ENCODE measurements at places on chromosomes 1 and 21.
A peak's percentile ranks its signal among the peaks of the same experiment; 100 is the strongest.

DNA sequence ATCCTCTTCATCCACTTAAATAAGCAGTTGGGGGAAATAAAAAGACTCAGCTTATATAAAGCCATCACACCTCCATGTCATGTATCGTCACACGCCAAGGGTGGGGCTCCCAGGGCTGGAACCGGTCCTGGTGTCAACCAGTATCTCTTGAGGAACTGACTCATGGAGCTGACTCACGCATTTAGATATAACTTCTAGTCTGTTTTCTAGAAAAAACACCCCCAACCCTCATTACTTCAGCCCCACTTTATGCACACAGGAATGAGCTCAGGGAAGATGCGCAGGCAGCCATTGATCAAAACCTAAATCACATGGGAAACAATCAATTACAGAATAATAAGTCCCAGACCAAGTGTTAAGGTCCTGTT lies 6.9 kb upstream of the IL22RA1 start:
- H3K4me1 ChIP-seq: no peaks in the 10 kb centered on the region
- H3K4me3 ChIP-seq: no peak overlapping the region
- H3K36me3 ChIP-seq: no peaks in the 10 kb centered on the region
- DNase-seq: no peak

DNA sequence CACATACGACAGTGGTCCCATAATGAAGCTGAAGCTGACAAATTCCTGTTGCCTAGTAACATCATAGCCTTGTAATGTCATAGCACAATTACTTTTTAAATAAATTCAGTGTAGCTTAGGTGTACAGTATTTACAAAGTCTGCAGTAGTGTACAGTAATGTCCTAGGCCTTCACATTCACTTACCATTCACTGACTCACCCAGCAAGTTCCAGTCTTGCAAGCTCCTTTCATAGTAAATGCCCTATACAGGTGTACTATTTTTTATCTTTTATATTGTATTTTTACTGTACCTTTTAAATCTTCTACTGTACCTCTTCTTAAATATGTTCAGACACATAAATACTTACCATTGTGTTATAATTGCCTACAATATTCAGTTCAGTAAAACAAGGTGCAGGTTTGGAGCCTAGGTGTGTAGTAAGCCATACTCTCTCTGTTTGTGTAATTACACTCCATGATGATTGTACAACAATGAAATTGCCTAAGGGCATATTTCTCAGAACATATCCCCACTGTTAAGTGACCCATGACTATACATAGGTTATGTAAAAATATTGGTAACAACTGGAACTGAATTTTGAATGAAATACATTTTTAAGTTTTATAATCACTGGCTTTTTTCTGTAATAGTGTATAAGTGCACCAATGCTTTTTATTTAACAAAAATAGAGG lies 33.5 kb upstream of the ADAM30 start:
- H3K27me3 ChIP-seq: no peaks in the 10 kb centered on the region
- no peak overlapping the region for H3K4me3 ChIP-seq
- no peak for DNase-seq
- H3K4me1 ChIP-seq: no peaks in the 10 kb centered on the region

GRCh38 chr1:16038620-16038912 lies 5.0 kb upstream of the CLCNKB start:
- no peak for DNase-seq
- H3K4me3 ChIP-seq: no peak overlapping the region
- H3K36me3 ChIP-seq: no peaks in the 10 kb centered on the region
- no peak overlapping the region for H3K27ac ChIP-seq
- H3K4me1 ChIP-seq: peaks cover 10% of the 10 kb centered on the region

- H3K4me1 ChIP-seq: peaks cover 4% of the 10 kb centered on the region
- peaks cover 3% of the 10 kb centered on the region for H3K27me3 ChIP-seq
- peak overlapping the region; percentile 91 for H3K4me3 ChIP-seq
- H3K27ac ChIP-seq: peak overlapping the region; percentile 65
- peak; percentile 42 for DNase-seq
- H3K36me3 ChIP-seq: no peaks in the 10 kb centered on the region
These were observed 766 bp downstream of the AGO4 start for GRCh38 chr1:35808450-35809113.

- no peaks in the 10 kb centered on the region for H3K27me3 ChIP-seq
- H3K4me1 ChIP-seq: no peaks in the 10 kb centered on the region
- DNase-seq: no peak
- no peak overlapping the region for H3K27ac ChIP-seq
- H3K4me3 ChIP-seq: no peak overlapping the region
These were observed 368.3 kb upstream of the TMPRSS15 start for GRCh38 chr21:18771845-18772380.

- no peak overlapping the region for H3K4me3 ChIP-seq
- no peaks in the 10 kb centered on the region for H3K4me1 ChIP-seq
- no peak for DNase-seq
These were observed 208.2 kb downstream of the S1PR1 start for GRCh38 chr1:101444873-101445618.

- no peaks in the 10 kb centered on the region for H3K4me1 ChIP-seq
- H3K4me3 ChIP-seq: no peak overlapping the region
- H3K36me3 ChIP-seq: no peaks in the 10 kb centered on the region
- no peak for DNase-seq
These were observed 79.4 kb upstream of the PPP2R5A start for GRCh38 chr1:212205843-212206242.

DNA sequence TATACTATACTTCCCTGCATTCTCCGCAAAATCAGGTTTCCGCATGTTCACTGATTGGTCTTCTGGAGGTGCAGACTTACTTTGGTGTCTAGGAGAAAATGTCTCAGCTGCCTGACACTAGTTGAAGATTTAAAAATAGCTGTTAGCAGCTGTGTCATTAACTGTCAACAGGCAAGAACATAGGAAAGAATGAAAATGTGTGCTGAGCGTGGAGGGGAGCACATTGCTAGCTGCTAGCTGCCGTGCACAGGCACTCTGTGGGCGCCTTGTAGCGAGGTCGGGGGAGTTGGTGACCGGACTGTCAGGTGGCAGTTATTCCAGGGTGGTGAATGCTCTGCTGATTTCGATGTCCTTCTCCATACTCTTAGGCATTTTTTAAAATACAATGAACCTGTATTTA lies 5.2 kb downstream of the FAAH start:
- H3K27ac ChIP-seq: no peak overlapping the region
- H3K4me3 ChIP-seq: no peak overlapping the region
- DNase-seq: no peak
- H3K4me1 ChIP-seq: no peaks in the 10 kb centered on the region

DNA sequence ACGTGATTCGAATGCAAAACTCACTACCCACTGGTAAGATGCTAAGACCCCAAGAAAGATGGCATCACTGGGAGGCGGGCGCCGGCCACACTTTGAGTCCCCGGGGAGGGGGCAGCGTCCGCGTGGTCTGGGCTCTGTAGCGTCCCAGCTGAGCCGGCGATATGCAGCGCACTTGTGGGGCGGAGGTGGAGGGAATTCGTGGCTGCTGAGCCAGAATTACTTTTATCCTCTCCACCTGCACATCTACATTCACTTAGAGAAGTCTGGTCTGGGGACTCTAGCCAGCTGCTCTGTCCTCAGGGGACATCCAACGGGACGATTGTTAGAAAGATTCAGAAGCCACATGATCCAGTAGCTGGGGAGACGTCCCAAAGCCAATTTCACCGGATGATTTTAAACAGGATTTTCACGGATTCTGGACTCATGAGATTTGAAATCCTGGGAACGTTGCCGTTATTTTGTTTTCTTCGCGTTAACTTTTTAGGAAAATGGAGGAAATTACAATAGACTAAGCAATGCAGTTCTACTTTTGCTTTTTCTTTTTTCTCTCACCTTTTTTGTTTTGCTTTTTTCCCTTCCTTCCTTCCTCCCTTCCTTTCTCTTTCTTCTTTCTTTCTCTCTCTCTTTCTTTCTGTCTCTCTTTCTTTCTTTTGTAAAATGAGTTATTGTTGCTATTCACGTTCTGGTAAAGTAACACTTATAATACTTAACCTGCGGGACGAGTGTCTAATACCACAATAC lies 1.3 kb downstream of the JAM2 start:
- H3K4me1 ChIP-seq: peaks cover 11% of the 10 kb centered on the region
- H3K36me3 ChIP-seq: no peaks in the 10 kb centered on the region
- peak overlapping the region; percentile 82 for H3K4me3 ChIP-seq

DNA sequence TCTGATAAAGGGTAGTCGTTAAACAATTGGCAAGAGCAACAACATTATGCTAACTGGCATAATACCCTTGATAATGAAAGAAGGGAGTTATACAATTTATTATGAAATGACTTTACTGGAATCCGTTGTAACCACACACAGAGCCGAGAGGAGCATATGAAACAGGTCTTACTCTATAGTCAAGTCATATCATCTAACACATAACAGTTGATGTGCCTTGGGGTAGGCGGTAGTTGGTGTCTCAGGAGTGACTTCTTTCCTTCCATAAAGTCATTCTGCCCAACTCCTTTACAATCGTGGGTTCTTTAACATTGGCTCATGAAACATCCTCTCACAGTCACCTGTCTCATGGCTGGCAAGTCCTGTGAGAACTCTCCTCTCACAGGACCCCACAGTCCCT lies 225.2 kb downstream of the LTN1 start:
- H3K27ac ChIP-seq: no peak overlapping the region
- H3K4me1 ChIP-seq: no peaks in the 10 kb centered on the region
- H3K27me3 ChIP-seq: no peaks in the 10 kb centered on the region
- no peak overlapping the region for H3K4me3 ChIP-seq
- DNase-seq: no peak

GRCh38 chr1:48229317-48229716 lies 6.8 kb downstream of the SLC5A9 start:
- H3K27ac ChIP-seq: no peak overlapping the region
- H3K4me3 ChIP-seq: no peak overlapping the region
- no peaks in the 10 kb centered on the region for H3K4me1 ChIP-seq
- H3K36me3 ChIP-seq: no peaks in the 10 kb centered on the region
- peaks cover 6% of the 10 kb centered on the region for H3K27me3 ChIP-seq

GRCh38 chr1:224736619-224737352 lies 120.7 kb downstream of the CNIH3 start:
- no peak overlapping the region for H3K4me3 ChIP-seq
- H3K4me1 ChIP-seq: peaks cover 24% of the 10 kb centered on the region
- H3K36me3 ChIP-seq: no peaks in the 10 kb centered on the region
- DNase-seq: no peak
- no peak overlapping the region for H3K27ac ChIP-seq

DNA sequence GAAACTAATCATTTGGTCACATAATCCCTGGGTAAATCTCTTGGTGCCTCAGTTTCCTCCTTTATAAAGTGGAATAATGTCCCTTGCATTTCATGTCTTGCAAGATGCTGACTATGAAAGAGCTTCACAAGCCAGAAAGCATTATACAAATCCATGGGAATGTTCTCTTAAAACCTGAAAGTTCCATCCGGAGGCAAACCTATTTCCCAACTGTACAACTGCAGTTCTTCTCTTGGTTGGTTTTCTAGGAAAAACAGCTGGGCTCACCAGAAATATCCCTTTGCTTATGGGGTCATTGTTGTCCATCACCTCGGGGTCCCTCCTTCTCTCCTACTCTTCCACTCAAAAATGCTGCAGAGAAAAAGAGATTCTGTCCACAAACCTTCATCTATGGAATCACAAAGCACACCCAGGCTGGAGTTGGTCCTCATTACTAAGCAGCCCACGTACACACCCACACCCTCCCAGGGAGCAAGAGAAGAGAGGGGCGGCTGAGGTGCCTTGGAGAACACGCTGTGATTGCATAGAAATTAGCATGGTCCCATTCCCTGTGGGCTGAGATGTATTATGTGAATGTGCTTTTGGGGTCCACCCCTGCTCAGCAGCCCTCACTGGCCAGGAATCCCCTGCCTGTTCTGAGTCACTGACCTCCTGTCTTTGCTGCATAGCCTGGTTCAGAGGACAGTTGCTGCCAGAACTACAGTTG lies 5.0 kb upstream of the PLXNA2 start:
- DNase-seq: no peak
- H3K4me1 ChIP-seq: peaks cover 24% of the 10 kb centered on the region
- H3K27me3 ChIP-seq: peaks cover 8% of the 10 kb centered on the region
- H3K27ac ChIP-seq: no peak overlapping the region
- H3K36me3 ChIP-seq: no peaks in the 10 kb centered on the region

GRCh38 chr1:30171537-30172298 lies 551.7 kb downstream of the MATN1 start:
- peaks cover 20% of the 10 kb centered on the region for H3K4me1 ChIP-seq
- H3K4me3 ChIP-seq: peak overlapping the region; percentile 12
- peak; percentile 74 for DNase-seq
- no peaks in the 10 kb centered on the region for H3K36me3 ChIP-seq
- peaks cover 8% of the 10 kb centered on the region for H3K27me3 ChIP-seq
- peak overlapping the region; percentile 76 for H3K27ac ChIP-seq

DNA sequence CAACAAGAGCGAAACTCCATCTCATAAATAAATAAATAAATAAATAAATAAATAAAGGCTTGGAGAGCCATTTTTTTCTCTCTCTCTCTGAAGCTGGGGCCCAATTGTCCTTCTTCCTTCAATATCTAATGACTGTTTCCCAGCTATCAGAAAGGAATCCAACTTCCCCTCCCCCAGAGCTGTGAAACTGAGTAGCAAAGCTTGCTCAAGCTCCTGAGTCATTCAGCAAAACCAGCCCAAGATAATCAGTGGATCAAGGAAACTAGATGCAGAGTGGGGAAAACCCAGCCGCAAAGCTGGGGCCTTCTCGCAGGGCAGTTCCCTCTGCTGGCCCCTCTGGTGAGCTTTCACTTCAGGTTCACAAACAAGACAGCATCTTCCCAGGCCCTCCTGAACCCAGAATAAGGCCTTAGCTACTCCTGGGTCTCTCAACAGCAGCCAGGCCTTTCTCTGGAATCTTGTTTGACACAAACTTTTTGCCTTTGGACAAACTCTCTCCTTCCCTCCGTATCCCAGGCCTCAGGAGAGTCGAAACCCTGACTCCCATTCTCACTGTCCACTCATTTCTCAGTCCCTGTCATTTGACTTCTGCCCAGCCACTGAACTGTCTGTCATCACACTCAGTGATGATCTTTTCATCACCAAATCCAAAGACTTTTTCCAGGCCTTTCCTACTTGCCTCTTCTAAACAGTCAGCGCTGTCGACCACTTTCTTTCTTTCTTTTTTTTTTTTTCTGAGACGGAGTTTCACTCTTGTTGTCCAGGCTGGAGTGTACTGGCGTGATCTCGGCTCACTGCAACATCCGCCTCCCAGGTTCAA lies 18.0 kb upstream of the PTP4A2 start:
- no peak overlapping the region for H3K4me3 ChIP-seq
- peak overlapping the region; percentile 18 for H3K27ac ChIP-seq
- no peak for DNase-seq

DNA sequence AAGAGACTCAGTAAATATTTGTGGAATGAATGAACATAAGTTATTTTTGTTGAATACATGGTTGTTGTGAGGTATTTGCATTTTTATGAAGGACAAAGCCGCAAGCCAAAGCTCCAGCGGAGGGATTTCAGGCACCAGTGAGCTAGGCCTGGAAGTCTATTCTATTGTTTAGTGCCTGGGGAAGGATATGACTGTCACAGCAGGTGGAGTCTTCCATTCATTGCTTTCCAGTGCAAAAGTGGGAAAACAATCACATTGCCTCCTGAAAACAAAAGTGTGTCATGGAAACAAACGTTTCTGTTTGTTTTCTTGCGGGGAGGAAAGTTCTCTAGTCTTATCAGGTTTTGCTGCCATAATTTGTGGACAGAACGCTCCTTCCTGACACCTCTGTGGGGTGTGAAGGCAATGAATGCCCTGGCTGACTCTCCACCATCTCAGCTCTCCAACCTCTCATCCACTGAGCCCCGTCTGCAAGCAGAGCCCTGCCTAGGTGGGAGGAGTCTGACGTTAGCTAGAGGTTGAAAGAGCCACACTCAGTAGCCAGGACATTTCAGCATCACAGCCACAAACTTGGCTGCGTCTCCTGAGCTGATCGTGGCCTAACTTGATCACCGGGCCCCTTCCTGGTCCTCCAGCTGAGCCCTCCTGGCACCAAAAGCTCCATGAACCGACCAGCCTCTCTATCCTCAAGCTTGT lies 739.1 kb downstream of the MATN1 start:
- no peak overlapping the region for H3K27ac ChIP-seq
- no peak for DNase-seq
- H3K27me3 ChIP-seq: peaks cover 1% of the 10 kb centered on the region
- no peaks in the 10 kb centered on the region for H3K4me1 ChIP-seq
- peaks cover 4% of the 10 kb centered on the region for H3K36me3 ChIP-seq
- no peak overlapping the region for H3K4me3 ChIP-seq
